Hematopoietic multipotent progenitor cell treated with erythropoietin and hydrocortisone succinate and interleukin-3 and kit ligand, for 8 days (in vitro differentiated cells): ENCODE measurements at places on chromosomes 12 and 14.
A peak's percentile ranks its signal among the peaks of the same experiment; 100 is the strongest.

DNA sequence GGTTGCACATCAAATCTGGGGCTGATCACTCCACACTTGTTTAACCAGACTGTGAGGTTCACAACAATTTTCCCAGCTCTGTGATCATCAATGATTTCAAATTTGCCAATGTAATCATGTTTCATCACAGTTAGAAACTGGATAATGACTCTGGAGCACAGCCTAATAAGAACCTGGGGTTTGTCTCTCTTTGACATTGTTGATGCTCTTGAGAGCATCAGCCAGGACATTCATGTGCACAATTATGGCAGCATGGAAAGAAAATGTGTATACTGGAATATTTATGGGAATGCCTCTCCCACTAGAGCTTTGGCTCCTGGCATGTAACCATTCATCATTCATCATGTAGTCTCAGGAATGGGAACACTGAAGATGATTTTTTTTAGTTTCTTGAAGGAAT, 47.0 kb downstream of the SIX1 start:
- DNase-seq = no peak

DNA sequence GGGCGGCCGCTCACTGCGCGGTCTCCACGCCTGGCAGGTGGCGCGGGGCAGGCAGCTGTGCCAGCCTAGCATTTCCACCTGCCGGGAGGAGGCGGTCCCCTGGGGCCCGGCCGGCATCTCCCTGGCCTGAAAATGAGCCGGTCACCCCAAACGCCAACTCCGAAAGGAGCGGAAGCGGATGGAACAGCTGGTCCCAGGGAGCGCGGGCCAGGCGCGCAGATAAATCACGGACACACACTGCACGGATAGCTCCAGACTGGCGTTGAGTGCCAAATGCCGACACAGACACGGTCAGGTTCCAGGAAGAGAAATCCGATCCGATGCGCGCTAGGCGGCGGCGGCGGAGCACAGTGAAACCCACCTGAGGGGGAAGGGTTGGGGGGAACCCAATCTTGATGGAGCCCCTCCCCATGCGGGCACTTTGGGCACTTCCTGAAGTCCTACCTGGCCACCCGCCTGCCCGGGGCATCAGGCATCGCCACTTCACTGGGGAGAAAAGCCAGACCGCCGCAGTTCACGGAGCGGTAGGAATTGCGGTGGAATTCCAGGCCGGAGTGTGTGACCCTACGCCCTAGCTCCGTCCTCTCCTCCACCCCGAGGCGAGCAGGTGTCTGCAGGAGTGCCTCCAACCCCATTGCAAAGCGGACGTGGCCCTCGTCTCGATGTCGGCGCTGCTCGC, 624 bp upstream of the PLEKHD1 start:
- DNase-seq = no peak

DNA sequence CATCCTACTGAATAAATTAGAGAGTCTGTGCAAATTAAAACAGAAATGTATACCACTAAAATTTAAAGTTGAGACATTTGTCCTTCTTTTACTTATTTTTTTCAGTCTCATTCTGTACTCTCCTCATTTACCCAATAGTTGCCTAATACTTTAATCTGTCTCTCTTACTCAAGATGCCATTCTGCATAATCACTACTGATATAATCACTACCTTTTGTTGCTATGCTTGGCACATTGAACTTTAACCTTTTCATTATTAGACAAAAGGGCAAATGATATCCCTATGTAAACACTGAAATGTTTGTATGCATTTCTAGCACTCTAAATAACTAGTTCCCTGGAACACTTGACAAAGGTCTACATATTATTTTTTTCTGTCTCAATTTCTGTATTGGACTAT, 1108.3 kb upstream of the FLRT2 start:
- no peak for DNase-seq

GRCh38 chr14:85442996-85443395, 86.9 kb upstream of the FLRT2 start:
- no peak for DNase-seq

DNA sequence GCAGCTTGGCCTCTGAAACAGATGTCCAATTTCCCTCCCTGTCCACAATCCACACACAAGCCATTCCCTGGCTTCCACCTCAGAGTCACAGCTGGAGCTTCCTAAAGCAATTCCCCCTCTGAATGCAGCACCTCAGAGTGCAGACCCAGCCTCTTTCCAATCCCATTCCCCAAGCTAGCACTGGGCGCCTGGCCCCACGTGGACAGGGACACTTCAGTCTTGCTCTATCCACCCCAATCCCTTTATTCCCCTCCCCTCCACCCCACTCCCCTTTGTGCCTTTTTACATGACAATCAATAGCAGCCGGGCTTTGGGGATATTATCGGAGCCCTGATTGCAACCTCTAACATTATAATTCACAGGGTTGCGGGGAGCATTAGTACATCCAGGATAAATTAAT, 292.6 kb downstream of the TTC8 start:
- no peak for DNase-seq

GRCh38 chr14:50350975-50351374, 38.9 kb downstream of the DMAC2L start:
- no peak for DNase-seq

DNA sequence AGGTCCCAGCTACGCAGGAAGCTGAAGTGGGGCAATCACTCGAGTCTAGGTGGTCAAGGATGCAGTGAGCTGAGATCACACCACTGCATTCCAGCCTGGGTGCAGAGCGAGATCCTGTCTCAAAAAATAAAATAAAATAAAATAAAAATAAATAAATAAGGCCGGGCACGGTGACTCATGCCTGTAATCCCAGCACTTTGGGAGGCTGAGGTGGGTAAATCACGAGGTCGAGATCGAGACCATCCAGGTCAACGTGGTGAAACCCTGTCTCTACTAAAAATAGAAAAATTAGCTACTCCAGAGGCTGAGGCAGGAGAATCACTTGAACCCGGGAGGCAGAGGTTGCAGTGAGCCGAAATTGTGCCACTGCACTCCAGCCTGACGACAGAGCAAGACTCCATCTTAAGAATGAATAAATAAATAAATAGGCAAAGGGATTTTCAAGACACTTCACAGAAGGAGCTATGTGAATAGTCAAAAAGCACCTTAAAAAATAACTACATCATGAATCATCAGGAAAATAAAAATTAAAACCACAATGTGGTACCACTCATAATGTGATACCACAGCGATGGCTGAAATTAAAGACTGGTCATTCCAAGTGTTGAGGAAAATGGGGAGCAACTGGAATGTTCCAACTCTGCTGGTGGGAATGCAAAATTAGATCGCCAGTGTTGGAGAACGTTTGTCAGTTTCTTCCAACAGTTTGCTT, 92.9 kb upstream of the TBX3 start:
- DNase-seq = no peak

DNA sequence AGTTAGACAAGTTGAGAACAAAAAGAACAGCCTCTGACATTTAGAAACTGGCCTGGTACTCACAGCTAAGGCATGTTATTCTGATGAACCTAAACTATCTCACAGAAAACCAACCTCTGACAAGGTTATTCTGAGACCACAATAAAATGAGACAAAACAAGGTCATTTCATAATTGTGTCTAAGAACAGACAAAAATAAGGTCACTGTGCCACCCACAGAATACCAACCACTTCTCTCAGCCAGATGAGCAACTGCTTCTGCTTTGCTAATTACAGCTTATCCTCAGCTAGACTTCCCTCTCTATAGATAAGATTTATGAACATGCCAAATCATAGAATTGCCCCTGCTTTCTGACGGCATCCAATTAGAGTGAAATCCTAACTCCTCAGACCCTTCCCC, 52.2 kb upstream of the CRACR2A start:
- DNase-seq = no peak

DNA sequence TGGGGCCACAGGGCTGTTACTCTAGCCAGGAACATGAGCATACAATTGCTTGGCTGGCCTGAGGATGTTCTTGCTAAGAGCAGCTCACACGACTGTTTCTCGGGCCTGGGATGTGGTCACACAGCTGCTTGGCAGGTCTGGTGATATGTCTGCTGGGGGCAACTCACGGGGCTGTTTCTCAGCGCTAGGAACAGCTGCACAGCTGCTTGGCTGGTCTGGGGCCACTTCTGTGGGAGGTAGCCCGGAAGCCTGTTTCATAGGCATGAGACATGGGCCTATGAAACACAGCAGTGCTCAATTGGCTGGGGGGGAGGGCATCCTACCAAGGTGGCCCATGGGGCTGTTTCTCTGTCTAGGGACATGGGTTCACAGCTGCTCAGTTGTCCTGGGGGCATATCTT, 73.4 kb upstream of the DDHD1 start:
- DNase-seq = no peak

GRCh38 chr12:13499008-13499407, 302.5 kb downstream of the EMP1 start:
- no peak for DNase-seq

- DNase-seq = no peak
Measured at GRCh38 chr14:92514844-92515514, 1.4 kb downstream of the RIN3 start.

- DNase-seq = peak; percentile 55
Measured at GRCh38 chr12:113422886-113423669, 898 bp downstream of the SDSL start.

DNA sequence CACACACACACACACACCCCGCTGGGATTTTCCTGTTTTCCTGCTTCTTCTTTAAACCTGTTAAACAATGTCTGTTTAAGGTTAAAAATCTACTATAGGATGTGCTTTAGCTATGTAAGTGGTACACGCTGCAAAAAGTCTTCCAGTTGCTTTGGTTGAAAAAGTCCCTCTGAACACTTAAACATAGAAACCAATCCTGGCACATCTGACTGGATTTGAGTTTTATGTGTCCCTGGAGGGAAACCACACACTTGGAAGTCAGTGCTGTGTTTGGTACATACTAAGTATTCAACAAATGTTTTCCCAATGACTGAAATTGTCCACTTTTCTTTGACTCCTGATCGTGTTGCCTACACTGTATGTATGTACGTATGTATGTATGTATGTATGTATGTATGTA, 22.0 kb downstream of the CFL2 start:
- DNase-seq = no peak
